ENCODE measurements at places on chromosomes 16 and 17.

DNA sequence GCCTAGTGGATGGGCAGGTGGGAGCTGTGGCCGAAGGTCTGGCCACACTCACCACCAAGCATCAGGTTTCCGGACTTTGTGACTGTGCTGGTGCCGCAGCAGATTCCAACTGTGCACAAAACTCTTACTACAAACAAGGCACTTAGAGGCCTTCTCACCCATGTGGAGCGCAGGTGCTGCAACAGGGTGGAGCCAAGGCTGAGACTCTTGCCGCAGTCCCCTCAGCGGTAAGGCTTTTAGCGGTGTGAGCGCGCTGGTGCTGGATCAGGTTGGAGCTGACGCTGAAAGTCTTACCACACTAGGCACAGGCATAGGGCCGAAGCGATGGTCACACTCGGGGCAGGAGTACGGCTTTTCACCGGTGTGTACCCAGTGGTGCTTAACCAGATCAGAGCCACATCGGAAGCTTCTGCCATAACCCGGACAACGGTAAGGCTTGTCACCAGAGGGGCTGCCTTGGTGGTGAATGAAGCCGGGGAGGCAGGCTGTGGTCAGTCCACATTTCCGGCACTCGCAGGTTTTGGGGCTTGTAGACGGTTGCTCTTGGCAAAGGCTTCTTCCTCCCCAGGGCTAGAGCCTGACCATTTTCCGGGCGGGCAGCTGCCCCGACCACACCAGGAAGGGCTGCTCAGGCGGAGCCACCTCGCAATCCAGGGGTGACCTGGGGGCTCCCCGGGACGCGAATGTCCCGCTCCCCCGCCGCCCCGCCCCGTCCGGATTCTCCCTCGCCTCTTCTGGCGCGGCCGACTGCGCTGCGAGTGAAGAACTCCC is 1.0 kb upstream of the ARMC5 start:
- no peak for DNase-seq

GRCh38 chr16:48409839-48410632 is 24.8 kb upstream of the SIAH1 start:
- peak; percentile 83 for DNase-seq

- DNase-seq: peak; percentile 53
Observed at GRCh38 chr17:63476459-63476853, 405 bp upstream of the ACE start.

GRCh38 chr17:57916925-57917858 is 38.0 kb downstream of the CUEDC1 start:
- DNase-seq: no peak

GRCh38 chr17:38868817-38869525 is 887 bp upstream of the LASP1 start:
- peak; percentile 72 for DNase-seq

- DNase-seq: peak; percentile 45
Observed at GRCh38 chr16:54027062-54027461, 259.5 kb downstream of the IRX3 start.

- no peak for DNase-seq
Observed at GRCh38 chr16:31221357-31222160, 4.6 kb upstream of the PYDC1 start.

DNA sequence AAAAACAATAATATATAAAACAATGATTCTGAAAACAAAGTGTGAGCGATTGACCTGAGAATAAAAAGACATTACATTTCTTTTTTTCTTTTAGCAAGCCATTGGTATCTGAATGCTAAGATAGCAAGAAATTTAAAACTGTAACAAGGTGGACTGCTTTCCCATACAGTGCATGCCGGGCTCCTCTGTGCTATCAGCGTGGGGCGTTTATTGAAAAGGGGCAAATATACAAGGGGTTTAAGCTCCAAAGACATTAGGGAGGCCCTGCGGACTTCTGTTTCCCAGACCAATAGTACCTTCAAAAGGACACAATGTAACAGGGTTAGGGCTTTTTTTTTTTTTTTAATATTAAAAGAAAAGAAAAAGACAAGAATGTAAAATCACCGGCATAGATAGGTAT is 261.3 kb downstream of the ZFHX3 start:
- no peak for DNase-seq

DNA sequence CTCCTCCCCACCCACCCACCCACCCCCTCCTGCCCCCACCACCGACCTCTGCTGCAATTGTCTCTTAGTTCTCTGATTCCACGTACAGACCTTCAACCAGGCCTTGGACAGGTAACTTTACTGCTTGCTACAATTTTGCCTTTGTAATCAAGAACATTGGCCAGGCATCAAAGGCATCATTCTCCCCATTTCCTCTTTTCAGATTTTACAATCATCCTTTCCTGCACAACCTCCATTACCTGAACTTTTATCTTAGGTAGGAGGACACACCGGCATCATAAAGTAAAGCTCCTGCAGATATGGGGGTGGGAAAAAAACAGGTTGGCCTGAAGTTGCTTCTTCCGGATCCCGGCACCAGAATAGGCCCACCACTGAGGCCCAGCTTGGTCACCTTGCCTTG is 25.7 kb upstream of the SUPT4H1 start:
- DNase-seq: no peak

DNA sequence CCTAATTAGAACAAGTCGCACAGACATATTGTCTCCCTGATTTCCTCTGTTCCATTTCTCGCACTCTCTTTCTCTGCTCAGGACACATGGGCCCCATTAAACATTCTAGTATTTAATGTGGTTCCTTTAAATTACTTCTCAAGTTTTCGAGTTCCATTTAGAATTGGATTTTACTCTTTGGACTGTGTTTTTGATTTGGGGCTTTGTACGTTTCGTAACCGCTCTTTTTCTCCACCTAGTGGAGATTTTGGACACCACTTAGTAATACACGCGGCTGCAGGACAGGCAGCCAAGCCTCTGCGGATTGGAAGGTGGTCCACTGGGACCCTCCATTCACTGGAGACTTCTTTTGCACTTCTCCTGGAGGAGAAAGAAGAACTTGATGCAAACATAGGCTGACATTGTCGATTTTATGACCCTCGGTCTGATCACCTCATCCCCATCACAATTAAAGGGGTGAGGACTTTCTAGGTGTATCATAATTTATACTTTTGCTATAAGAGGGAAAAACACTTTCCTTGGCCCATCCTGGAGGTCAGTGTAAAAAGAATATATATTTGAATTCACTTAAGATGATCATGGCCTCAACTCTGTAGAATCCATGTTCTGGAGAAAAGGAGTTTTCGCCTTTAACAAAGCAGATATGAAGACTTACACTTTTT is 85.7 kb downstream of the NOG start:
- peak; percentile 61 for DNase-seq

- DNase-seq: no peak
Observed at GRCh38 chr17:74763565-74764387, 12.4 kb downstream of the NAT9 start.

DNA sequence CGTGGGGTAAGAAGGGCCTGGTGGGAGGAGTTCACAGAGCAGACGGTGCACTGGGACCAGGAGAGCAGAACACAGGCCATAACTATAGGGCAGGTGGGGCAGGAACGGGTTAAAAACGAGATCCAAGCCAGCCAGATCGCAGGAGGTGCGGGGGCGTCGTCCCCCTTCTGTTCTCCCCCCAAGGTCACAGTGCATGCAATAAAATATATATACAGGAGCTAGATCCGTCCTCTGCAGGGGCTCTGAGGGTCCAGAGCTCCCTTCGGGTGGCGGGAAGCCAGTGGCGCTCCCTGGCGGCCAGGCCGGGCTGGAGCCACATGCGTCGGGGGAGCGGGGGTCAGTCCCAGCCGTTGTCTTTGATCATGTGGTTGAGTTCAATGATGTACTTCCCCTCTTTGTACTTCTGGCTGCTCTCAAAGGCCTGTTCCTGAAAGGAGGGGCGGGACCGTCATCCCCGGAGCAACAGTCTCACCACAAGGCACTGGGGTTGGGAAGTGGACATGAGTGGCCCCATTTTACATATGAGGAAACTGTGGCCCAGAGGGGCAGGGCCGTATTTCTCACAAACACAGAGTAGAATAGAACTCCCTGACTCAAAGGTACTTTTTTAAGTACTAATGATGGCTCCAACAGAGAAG is 768 bp upstream of the TBX6 start:
- DNase-seq: peak; percentile 67

Measured in AG20443 (cell line).